ENCODE measurements at places on chromosomes 12 and 14.
A peak's percentile ranks its signal among the peaks of the same experiment; 100 is the strongest.

DNA sequence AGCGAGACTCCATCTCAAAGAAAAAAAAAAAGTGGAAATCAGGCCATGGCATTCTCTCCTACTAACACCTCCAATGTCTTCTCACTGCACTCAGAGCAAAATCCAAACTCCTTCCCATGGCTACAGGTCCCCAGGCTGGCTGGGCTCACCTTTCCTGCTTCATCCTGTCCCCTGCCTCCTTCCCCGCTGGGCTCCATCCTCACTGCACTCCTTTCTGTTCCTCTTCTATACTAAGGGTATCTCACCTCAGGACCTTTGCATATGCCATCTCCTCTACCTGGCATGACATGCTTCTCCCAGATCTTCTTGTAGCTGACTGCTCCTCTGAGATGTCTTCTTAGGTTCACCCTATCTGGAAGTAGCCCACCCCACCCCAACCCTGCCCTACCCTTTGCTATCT is 111.1 kb downstream of the DPF3 start:
- no peak for DNase-seq

DNA sequence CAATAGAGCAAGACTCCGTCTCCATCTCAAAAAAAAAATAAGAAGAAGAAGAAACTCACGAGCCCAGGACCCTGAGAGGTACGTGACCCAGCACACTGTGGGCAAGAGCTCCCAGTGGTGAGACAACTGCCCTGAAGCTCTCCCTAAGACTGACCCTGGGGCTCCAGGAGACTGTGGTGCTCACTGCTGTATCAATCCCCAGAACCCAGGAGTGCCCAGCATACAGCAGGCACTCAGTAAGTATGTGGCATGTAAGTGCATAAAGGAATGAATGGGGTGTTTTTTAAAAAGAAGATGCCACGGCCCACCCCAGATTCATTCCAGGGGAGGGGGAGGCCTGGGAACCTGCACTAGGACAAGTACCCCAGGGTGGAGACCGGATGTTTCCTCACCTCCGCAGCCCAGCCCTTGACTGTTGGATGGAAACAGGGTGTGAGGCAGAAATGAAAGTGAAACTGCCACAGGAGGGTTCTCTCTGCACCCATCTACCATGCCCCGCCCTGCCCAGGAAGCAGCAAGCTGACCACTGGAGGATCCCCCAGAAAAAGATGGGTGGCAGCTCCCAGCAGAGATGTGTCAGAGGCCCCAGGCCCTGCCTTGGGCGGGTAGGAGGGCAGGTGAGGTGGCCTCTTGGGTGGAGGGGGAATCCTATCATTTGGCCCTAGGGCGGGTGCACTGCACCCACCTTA is 12.2 kb downstream of the ITPK1 start:
- no peak for DNase-seq

GRCh38 chr12:104958001-104958804 is at the start of gene SLC41A2:
TSS of gene SLC41A2 (minus strand) at chr12:104958290. CDS start at chr12:104928527, 29,763 bp downstream.
- peak; percentile 51 for DNase-seq

DNA sequence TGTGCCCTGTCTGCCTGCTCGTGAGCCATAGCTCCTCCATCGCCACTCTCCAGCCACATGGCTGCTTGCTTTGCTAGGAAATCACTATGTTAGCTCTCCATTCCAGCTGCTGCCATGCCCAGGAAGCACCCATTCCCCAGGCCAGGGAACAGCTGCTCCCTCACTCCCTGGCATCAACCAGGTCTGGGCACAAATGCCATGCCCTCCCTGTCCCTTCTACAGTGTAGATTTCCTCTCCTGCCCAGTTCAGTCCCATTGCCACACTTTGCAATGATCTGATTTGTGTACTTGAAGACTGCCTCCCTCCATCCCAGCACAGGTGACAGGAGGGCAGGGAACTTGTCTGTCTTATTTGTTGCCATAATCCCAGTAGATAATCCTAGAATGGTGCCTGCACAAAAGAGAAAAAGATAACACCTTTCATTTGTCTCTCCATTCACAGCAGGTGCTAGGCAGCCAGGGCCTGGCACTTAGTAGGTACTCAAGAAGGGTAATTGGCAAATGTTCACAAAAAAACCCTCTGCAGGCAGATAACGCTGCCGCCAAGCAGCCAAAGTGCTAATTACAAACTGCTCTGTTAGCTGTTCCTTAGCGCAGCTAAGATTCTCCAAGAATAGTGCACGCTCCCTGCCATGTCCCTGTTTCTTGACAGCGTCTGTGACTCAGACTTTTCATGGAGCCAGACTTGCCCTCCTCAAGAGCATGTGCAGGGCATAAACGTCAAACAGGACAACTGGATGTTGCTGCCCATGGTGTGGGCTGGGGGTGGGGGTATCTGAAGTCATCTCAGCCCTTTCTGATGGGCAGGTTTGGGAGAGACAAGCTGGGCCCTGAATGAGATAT is 69.1 kb downstream of the ARL6IP4 start:
- no peak for DNase-seq

GRCh38 chr12:46164186-46164761 is 104.6 kb downstream of the SLC38A1 start:
- no peak for DNase-seq

DNA sequence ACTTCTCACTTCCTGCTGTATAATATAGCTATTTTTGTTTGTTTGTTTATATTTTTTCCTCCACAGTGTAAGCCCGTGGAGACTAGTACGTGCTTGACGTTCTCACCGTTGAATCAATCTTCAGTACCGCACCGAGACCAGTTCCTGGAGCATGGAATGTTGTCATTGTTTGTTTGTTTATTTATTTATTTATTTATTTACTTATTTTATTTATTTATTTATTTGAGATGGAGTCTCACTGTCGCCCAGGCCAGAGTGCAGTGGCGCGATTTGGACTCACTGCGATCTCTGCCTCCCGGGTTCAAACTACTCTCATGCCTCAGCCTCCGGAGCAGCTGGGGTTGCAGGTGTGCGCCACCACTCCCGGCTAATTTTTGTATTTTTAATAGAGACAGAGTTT is 506.6 kb upstream of the TMEM132C start:
- no peak for DNase-seq

- no peak for DNase-seq
Measured at GRCh38 chr12:6180268-6181051, 19.7 kb upstream of the CD9 start.

DNA sequence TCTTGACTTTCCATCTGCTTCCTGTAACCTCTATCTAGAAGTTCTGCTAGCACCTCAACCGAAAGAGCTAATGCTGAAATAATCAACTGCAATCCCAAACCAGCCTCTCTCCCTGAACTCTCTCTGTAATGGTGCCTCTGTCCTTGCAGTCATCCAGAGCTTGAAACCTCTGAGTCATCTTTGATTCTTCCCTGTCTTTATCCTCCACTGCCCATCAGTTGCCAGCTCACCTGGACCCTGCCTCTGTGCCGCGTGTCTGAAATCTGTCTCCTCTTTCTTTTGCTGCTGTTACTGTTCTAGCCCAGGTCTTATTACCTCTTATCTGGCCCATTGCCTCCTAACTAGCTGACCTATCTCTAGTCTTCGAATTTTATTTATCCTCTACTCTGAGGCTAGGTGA is 15.5 kb downstream of the CLSTN3 start:
- no peak for DNase-seq

DNA sequence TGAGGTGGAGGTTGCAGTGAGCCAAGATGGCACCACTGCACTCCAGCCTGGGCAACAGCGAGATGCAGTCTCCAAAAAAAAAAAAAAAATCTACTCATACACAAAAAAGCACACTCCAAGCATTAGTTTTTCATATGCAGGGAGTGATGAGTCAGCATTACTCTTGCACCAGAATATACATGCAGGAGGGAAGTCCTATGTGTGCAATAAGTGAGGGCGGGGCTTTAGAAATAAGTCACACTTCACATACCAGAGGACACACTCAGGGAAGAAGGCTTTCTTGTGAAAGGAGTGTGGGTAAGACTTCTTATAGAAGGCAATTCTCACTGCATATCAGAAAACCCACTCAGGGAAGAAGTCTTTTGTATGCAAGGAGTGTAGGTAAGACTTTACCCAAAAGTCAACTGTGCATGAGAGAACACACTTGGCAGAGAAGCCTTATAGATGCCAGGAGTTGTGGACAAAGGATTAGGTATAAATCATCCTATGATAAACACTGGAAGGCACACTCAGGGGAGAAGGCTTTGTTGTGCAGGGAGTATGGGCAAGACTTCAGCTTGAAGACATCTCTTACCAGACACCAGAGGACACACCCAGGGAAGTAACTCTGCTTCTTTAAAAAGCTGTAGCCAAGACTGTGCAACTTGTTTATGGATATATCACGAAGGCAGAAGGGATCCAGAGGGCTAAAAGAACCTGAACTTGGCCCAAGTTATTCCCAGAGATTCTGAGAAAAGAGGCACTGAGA is 50.5 kb downstream of the ATF7 start:
- DNase-seq: no peak

- no peak for DNase-seq
Measured at GRCh38 chr12:93333828-93334227, 43.9 kb upstream of the NUDT4 start.

DNA sequence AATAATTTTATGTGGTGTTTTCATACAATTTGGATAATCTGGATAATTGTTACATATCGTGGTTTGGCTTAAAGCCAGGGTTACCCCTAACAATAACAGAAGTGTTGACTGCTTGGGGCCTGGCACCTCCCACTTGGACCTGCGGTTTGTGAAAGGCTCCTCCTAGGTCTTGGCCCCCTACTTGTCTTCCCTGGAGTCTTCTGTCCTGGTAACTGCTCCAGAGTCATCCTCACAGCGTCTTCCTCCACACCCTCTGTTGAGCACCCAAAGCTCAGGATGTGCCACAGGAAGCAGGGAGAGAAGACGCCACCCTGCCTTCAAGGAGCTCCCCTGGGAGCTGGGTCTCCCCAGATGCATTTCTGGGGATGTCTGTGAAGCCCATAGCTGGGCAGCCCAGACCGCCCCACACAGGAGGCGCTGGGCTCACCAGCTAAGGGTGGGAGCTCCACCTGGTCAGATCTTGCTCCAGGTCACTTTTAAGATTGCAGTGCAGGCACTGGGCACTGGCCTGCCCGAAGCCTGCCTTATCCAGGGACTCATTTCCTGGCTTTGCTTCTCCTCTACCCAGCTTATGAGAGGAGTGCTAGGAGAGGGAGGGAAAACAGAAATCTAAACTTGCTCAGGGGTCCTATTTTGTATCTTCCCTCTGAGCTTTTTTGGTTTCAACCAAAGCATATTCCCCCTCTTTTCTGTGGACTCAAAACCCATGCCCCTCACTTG is 98.2 kb downstream of the ZFP36L1 start:
- DNase-seq: no peak

DNA sequence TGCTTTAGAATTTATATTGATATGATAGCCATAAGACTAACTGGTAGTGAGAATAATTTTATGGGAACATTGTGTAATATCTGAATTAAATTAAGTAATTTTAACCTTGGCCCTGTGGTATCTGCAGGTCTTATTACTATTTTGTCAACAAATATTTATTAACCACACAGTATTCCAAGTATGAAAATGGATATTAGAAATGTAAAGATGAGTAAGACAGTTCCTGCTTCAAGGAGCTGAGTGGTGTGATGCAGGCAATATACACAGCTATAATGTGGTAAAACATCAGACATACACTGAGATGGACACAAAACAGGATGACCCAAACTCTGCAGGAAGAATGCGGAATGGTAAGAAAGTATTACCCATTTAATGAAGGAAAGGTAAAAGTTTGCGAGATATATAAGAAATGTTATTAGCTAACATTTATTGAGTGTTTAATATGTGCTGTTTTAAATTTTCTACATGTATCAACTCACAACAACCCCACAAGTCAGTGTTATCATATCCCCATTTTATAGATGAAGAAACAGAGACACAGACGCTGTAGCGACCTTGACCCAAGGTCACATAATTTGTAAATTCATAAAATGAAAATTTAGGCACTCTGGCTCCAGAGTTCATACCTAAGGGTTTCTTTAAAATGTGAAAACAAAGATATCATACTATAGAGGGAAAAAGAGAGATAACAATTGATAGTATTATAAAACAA is 12.7 kb downstream of the ABCD2 start:
- no peak for DNase-seq

DNA sequence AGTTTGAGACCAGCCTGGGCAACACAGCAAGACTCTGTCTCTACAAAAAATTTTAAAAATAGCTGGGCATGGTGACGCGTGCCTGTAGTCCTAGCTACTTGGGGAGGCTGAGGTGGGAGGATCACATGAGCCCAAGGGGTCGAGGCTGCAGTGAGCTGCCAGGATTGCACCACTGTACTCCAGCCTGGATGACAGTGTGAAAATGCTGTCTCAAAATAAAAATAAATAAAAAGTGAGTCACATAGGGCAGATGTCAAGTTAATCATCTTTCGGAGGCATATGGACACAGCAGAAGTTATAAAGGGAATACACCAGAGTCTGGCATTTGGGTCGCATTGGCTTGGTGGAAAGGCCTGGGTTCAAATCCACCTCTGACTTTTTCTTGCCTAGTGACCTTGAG is 92.7 kb downstream of the PHETA1 start:
- no peak for DNase-seq

DNA sequence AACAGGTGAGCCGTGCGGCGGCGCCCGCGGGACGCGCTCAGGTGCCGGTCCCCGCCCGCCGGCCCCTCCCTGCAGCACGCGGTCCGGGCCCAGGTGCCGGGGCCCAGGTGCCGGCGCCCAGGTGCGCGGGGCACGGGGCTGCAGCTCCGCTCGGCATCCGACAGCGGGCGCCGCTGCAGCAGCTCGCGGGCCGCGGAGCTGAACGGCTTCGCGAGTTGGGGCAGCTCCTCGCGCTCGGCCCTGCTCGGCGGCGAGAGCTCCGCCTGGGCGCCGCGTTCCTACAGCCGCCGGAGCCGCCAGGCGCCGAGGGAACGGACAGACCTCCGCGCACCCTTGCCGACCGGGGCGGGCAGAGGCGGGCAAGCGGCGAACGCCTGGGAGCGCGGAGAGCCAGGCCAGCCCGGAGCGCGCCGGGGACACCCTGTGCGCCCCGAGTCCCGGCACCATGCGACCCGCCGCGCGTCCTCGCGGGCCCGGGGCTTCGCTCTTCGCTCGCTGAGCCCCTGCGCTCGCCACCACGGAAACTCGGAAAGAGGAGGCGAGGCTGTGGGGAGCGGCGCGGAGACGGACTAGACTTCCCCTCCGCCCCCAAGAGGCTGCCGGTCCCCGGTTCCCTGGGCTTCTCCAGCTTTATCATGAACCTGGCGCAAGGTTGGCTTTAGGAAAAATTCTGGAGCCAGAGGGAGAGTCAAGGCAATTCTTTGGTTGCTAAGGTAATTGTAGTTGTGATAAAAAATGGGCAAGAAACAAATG is at the start of gene RGS6:
TSS of gene RGS6 (plus strand) at position 201 of the 753 bp plus-strand sequence.
- peak; percentile 14 for DNase-seq

GRCh38 chr14:50340963-50341362 is 28.8 kb downstream of the DMAC2L start:
- DNase-seq: no peak

Measured in amygdala (tissue), 56 donors.